ENCODE measurements at places on chromosomes 11 and 22.

DNA sequence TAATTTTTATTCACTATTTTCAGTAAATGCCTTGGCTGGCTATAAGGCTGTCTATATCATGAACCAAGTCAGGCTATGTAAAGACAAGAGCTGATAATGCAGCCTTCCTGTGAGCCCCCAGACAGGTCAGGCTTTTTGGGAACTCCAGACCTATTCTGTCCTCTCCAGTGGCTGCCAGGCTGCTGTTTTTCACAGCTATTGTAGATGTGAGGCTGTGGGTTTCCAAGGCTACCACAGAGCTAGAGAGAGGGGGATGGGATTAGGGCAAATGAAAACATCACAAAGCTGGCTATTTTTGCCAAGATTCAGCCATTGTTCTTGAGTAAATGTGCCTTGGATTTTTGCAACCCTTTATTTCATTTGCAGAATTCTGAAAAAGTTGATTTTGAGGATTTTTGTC lies 55.7 kb upstream of the SORL1-AS1 start:
- DNase-seq: no peak

GRCh38 chr22:34334893-34335292 lies 414.6 kb upstream of the LARGE1 start:
- no peak for DNase-seq

GRCh38 chr22:25049770-25050169 lies 97.3 kb downstream of the KIAA1671 start:
- DNase-seq: no peak

- DNase-seq: no peak
Observed at GRCh38 chr11:112367895-112368294, 107.2 kb upstream of the PLET1 start.

DNA sequence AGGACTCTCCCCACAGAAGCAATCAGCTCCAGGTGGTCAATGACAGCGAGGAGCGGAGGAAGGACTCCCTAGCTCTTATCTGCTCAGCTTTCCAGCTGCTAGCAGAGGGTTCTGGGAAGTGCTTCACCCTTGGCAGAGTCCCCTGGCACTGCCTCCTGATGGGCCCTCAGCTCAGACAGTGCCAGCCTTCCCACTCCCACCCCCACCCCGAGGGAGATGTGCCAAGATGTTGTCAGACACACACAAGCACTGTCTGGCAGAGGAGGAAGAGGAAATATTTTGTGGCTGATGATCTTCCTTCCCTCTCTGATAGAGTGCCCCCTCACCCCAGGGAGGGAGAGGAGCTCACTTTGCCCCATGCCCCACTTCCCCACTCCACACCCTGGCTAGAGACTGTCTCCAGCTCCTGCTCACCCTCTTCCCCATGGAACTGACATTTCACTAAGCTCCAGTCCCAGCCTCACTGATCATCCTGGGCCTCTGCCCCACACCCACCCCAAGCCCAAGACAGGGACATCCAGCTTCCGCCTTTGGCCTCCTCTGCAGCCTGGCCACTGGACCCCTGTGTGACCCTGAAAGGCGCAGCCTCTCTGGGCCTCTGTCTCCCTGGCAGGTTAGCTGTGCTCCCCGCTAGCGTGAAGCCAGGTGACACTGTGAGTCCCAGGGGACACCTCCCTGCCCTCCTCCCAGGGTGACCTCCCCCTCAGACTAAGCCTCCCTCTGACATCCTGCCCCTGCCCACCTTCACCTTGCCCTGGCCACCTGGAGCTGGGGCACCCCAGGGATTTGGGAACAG lies 44.5 kb downstream of the SLCO2B1 start:
- DNase-seq: no peak

DNA sequence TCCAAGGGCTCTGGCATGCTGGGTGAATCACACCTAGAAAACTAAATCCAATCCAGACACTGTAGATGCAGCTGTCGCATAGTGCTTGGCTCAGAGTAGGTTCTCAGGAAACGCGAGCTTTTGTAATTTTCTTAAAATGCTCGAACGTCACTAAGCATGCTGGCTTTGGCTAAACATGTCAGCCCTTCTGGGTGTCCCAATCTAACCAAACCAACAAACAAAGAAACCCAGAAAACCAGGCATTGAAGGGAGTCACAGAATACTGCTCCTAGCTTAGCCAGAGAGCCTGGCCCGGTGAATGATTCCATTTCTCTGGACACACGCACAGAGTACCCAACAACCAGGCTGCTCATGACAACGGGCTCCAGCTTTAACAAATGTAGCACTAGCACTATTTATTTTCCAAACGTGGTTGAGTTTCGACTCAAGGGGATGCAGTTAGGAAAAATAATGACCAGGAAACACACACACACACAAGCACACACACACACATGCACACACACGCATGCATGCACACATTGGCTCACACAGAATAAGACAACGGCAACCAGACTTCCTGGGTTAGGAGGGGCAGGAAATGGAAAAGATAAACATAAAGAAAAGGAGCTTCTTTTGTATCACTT lies 492.6 kb downstream of the MIAT start:
- DNase-seq: no peak

DNA sequence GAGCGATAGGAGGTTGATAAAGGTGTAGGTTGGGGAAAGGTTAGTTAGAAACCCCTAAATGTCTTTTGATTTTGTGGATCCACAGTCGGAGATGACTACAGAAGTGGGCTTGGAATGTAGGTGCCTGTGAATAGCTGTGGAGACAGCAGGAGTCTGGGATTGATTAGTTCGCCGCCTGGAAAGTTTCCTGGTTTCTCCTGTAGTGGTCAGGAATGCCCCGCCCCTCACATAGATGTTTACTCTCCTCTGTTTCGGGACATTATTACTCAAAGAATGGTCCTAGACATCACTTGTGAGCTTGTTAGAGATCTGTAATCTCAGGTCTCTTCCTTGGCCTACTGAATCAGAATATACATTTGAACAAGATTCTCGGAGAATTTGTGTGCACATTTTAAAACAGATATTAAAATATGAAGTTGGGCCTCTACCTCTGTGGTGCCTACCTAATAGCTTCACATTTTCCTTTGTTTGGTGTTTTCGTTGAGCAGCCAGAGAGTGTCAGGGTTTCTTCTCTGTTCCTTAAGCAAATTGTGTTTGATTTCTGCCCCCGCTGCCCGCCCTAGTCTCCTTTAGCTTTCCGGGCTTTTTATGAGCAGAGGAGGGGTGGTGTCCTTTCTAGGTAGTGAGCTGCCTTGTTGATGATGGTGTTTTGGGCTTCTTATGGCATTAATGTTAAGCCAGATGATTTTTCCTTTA lies 89.4 kb downstream of the PPP6R3 start:
- no peak for DNase-seq

DNA sequence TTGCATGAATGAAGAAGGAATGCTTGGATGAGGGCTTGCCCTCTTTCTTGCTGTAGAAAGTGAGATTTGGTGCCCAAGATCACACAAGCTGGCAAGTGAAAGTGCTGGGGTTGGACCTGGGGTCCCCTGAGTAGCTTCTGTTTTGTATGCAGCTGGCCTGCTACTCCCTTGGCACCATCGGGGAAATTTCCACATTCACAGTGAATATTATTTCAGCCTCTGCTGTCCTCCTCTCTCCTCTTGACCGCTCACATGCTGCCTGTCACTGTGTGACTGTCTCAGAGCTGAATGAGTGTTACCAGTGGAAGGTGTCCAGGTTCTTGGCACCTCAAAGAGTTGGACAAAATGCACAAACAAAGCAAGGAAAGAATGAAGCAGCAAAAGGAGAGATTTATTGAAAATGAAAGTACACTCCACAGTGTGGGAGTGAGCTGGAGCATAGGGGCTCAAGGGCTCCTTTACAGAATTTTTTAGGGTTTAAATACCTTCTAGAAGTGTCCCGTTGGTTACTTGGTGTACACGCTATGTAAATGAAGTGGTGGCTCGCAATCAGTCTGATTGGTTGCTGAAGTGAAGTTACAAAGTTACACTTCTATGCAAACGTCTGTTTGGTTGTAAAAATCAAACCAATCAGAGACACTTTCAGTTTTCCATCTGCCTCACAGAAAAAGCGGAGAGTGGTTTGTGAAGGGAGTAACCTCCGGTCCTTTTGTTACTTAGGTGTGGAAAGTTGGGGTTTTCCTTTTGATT lies 87.4 kb downstream of the DEPDC5 start:
- DNase-seq: no peak

DNA sequence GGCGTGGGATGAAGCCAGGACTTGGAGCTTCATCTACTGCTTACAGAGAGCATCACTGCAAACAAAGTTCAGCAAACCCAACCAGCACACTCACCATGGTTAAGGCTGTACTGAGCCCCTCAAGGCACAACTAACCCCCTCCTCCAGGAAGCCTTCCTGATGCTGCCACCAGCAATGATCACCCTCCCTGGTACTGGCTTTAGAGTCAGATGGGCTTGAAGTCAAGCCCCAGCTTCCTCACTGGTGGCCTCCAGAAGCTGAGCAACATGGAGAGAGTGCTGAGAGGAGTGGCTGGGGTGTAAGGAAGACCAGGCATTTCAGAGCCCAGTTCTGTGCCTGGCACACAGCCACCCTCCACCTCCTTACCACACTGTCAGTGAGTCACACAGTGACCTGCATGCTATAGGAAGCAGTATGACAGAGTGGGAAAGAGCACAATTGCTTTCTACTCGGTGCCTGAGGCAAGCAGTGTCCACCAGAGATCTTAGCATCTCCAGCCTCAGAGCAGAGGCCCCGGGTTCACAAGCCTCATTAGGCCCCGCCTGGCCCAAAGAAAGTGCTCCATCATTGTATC lies 24.7 kb upstream of the BAIAP2L2 start:
- no peak for DNase-seq

- no peak for DNase-seq
Observed at GRCh38 chr11:62854013-62854824, 14.8 kb upstream of the WDR74 start.

DNA sequence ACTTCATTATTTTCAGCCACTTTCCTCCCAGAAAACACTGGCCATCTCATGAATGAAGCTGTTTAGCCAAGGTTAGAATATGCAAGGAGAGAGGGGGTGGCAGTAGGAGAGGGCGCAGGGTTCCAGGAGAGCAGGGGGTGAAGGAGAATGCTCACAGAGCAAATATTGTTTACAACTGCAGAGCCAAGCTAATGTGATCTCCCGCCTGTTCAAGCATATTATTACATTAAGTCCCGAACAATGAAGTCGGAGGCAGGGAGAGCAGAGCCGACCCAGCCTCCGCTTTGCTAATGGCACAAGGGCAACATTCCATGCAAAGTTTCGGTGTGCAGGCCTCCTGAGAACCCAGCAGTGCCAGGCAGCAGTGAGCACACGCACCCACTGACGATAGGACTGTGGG lies 80.1 kb downstream of the MICAL3 start:
- no peak for DNase-seq

DNA sequence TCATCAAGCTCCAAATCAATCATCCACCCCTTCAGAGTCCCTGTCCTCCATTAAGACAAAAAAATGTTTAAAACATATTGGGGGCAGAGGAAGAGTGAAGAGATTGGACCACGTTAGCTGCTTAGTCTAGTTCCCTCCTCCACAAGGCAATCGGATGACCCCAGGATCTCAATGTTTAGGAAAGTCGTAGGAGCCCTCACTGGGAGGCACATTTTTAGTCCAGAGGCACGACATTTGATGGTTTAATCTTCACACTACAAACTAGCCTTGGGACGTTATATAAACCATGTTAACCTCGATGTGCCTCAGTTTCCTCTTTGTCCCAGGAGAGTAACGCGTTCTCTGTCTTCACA lies 588 bp upstream of the FAT3 start:
- no peak for DNase-seq

- DNase-seq: no peak
Observed at GRCh38 chr11:76339221-76339620, 41.7 kb downstream of the THAP12 start.

DNA sequence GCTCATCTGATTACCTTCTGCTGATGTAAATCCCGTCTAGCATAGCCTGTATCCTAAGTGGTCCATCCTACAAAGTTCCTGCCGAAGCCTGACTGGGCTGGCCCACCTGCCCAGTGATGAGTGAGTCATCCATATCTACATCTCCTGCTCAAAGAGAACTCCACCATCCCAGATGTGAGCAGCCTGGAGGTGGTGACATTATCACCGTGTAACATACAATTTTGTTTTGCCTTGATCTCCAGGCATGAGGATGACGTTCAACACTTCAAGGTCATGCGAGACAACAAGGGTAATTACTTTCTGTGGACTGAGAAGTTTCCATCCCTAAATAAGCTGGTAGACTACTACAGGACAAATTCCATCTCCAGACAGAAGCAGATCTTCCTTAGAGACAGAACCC lies 5.6 kb downstream of the TMA7B start:
- DNase-seq: no peak

DNA sequence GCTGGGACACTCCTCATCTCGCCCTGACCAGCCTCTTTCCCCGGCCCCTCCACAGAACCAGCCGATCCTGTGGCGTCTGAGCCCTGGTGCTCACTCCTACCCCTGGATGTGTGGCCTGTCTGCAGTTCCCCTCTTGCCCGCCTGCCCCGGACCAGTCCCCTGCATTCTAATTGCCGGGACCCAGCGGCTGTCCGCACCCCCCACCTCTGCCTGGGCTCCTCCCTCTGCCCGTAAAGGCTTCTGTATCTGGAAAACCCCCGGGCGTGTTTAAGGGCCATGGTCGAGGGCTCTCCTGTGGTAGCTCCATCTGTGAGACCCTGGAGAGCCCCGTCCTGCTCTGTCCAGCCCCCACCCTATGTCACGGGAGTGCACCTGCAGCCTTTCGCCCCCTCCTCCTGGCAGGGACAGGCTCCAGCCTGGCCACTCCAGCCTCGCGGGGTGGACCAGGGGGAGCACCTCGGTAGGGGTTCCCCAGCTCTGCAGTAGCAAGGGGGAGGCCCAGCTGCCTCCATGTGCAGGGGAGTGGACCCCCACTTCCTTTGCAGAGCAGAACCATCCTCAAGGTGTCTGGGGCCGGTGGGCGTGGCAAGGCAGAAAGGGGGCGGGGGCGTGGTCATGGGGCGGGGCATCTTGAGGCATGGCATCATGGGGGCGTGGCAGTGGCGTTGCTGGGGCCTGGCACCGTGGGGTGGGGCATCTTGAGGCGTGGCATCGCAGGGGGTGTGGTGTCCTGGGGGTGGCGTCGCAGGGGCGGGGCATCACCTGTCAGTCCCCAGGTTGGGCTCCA lies 430.4 kb downstream of the TBC1D22A start:
- no peak for DNase-seq

GRCh38 chr11:108915666-108916065 lies 250.8 kb downstream of the DDX10 start:
- DNase-seq: no peak

DNA sequence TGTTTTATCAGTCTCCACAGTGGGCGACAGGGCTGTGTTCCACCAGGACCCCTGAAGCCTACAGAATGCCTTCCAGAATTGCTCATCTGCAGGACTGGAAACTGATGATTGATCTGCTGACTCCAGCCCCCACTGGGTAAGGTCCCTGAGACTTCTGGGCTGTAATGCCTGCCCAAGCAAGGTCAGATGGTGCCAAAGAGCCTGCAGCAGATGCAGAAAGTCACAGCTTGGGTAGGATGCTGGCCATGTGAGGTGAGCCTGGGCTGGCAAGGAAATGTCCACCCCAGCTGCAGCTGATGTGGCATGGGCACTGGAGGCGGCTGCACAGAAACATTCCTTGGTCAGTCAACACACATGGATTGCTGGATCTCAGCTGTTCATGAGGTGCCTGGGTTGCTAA lies 30.9 kb downstream of the LRRC32 start:
- no peak for DNase-seq

- DNase-seq: no peak
Observed at GRCh38 chr11:68942751-68943271, 38.0 kb downstream of the MRGPRD start.
